ENCODE measurements at places on chromosomes 1 and 21.

DNA sequence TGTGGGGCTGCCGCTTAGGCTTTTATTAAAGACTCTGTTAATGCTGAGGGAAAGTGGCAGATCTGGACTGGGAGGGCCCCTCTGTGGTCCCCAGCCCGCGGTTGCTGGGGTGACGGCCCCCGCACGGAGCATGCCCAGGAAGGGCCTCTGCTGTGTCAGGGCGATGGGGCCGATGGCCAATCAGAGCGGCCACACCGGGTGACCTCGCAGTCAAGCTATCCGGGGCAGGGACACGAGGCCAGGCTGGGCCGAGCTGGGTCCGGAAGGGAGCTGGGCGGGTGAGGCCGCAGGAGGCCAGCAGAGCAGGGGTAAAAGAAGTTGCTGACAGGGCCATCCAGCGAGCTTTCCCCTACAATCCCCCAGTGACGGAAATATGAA is 145.1 kb downstream of the CASZ1 start:
- no peak for DNase-seq

DNA sequence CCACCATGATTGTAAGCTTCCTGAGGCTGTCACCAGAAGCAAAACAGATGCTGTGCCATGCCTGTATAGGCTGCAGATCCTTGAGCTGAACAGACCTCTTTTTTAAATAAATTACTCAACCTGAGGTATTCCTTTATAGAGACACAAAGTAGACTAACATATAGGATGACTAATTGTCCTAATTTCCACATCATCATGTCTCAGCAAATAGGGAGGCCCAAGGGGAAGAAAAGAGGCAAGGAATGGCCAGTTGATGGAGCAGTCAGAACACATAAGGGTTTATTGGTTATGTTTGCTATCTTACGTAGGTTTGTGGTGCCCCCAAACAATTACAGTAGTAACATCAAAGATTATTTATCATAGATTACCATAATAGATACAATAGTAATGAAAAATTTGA is 126.2 kb downstream of the RASAL2 start:
- DNase-seq, result no peak

DNA sequence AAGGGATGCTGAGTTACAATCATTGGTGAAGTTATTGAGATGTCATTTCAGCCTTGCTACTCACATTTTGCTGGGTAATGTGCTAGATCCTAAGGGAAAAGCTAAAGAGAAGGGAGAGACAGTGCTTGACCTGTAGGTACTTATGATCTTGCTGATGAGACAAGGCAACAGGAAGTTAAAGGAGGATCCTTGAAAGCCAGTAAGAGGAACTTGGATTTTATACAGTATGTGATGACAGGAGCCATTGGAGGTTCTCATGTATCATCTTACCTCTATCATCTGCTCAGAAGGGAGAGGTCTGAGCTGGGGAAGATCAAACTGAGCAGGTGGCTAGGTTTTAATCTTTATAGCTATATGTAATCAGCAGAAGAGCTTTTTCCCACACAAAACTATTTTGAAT is 6.3 kb downstream of the APOBEC4 start:
- DNase-seq, result no peak

- DNase-seq, result peak; percentile 15
Measured at GRCh38 chr21:45590246-45590725, 48.0 kb upstream of the SLC19A1 start.

DNA sequence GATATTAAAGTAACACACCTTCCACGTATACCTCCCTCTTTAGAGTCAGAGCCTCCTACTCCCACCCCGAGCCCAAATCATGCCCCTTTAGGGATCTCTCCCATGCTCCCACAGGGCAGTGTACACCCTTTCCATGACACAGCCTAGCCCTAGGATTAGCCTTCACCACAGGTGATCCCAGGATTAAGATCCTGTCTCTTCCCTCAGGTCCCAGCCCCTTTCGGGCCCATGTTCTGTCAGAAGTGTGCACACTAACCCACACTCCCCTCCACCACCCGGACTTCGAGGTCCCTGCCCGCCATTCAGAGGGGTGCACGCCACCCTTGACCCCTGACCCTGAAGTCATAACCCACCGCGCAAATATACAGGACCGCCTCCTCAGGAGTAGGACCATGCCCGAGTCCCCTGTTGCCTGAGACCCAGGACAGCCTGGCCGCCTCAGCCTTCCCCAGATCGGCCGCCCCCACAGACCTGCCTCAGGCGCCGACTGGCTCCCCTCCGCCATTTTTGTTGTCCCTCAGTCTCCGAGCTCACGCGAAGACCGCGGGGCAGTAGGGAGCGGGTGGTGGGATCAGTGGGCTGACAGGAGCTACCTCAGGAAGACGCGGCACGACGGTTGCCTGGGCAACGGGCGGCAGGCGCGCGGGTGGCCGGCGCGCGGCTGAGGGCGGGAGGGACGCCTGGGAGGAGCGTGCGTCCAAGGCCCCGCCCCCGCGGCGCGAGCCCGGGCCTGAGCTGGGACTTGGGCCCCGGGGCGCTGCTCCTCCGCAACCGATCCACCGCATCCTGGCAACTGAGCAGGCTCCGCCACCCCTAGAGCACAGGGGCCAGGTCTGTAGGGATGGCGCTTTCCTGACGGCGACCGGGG is at the start of gene AGBL4:
Gene AGBL4, minus strand, starts transcription at position 663 of the 868 bp plus-strand sequence.
- DNase-seq, result peak; percentile 3

DNA sequence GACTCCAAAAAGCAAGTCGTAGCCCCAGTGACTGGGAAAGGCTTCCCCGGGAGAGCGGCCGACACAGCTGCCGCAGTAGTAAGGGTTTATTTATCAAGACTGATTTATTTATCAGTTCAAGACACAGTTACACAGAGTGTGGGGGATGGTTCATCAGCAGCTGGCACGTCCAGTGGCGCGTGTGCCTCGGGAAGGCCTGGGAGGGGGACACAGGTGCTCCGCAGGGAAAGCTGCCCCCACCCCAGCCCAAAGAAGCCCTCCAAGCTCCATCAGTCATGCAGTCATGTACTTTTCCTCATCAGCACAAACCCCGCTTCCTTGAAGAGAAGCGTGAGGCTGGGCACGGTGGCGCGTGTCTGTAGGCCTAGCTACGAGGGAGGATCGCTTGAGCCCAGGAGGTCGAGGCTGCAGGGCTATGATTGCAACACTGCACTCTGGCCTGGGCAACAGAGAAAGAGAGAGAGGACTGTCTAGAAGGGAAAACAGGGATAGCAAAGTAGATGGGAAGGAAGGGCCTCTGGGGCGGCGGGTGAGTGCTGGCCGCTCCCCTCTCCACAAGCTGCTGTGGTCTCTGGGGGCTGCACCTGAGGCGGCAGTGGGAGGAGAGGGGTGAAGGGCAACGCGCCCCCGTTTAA is 53.2 kb downstream of the PRKCZ start:
- no peak for DNase-seq

GRCh38 chr1:224411766-224412165 is 22.8 kb downstream of the WDR26 start:
- DNase-seq, result no peak

DNA sequence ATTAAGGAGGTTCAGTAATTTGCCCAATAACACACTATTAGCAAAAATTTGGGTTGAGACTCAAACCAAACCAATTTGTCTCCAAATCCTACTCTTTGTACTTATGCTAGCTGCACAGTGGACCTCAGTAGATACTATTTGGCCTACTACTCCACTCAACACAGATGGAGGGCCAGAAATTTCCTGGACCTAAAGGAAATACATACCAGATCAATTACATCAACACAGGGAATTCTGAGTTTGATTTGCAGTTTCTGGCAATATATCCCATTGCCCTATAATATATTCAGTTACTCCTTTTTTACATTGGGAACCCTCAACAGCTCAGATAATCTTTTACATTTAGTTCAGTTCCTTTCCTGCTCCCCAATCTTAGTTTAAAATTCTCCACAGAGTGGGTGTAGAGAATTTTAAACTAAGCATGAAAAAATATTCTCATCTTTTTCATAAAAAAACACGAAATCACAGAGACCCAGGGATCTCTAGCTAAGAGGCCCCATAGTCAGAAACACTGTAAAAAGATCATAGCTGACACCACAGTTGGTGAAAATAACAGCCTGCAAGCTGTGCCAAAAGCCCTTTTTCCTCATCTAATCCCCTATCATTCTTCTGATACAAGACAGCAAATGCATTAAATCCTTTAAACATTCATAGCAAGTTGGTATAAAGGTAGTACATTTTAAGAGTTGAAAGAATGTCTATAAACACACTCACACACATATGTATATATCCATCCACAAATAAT is 317.7 kb upstream of the ESRRG start:
- no peak for DNase-seq

DNA sequence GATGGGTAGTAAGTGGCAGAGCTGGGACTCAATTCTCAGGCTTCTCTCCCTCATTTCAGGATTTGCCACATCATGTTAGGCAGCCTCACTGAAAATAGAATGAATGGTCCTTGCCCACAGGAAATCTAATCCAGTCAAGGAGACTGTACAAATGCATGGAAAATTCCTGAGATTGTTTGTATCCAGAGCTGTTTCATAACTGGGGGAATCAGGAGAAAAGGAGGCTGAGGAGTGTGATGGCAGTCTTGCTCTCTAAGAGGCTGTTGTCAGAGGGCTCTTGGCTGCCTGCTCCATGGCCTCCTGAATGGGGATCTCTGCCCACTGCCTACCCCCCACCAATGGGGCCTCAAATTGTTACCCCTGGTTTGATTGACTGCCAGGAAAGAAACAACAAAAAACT is 141.9 kb upstream of the TNR start:
- peak; percentile 12 for DNase-seq

GRCh38 chr1:167618366-167618765 is 11.7 kb upstream of the RCSD1 start:
- no peak for DNase-seq

GRCh38 chr1:207669528-207670009 is 24.6 kb downstream of the CR1L start:
- no peak for DNase-seq

- DNase-seq, result no peak
Measured at GRCh38 chr1:82384776-82385175, 584.0 kb downstream of the ADGRL2 start.

- no peak for DNase-seq
Measured at GRCh38 chr1:980602-981395, 1.1 kb downstream of the PERM1 start.

GRCh38 chr1:223683586-223684487 is 18.3 kb upstream of the CAPN8 start:
- DNase-seq, result no peak

GRCh38 chr1:32179443-32180185 is at the start of gene TXLNA:
Gene TXLNA, plus strand, starts transcription at chr1:32179675. Its CDS starts 671 bp downstream, at chr1:32180346.
- peak; percentile 80 for DNase-seq

GRCh38 chr1:216726435-216726834 is 3.2 kb upstream of the ESRRG start:
- DNase-seq, result no peak

GRCh38 chr1:164648636-164649035 is 89.7 kb downstream of the PBX1 start:
- DNase-seq, result no peak

Measured in fibroblast of skin of left quadriceps (primary cell).